Smooth muscle cell of bladder (primary cell): ENCODE measurements at places on chromosomes 5 and 9. TPM values are rescaled to one million over a fixed set of nuclear protein-coding genes. Genes with fewer than 3 reads are reported as not detected.

The GPX8 gene
- total RNA-seq: 105 and 131 TPM in 2 replicates

The IL7R gene
- 6.4 and 8.8 TPM in 2 replicates for total RNA-seq

The CHSY3 gene
- total RNA-seq: 7.7 and 14.1 TPM in 2 replicates

The ADRB2 gene
- under 0.01 and 0.09 TPM in 2 replicates for total RNA-seq

The TMEM232 gene
- 2.8 and 3.4 TPM in 2 replicates for total RNA-seq

The ADGRV1 gene
- total RNA-seq: 0.18 and 0.28 TPM in 2 replicates

The POLR3G gene
- total RNA-seq: 2.6 and 4.6 TPM in 2 replicates

The SLC27A6 gene
- total RNA-seq: 0.09 and 0.28 TPM in 2 replicates

The NTNG2 gene
- 4.6 and 7.2 TPM in 2 replicates for total RNA-seq

The PRRC1 gene
- 50.2 and 57.9 TPM in 2 replicates for total RNA-seq

The OR2S2 gene
- not detected in 2 replicates for total RNA-seq

The EGFL7 gene
- 10.5 and 15.6 TPM in 2 replicates for total RNA-seq

The GDA gene
- total RNA-seq: not detected in 2 replicates

The ABHD17B gene
- total RNA-seq: 14.8 and 20.7 TPM in 2 replicates

The TAF11L5 gene
- total RNA-seq: not detected in 2 replicates

The SEMA6A gene
- 0.43 and 0.74 TPM in 2 replicates for total RNA-seq
